Stimulated activated CD4-positive, alpha-beta T cell treated with anti-CD3 and anti-CD28 coated beads, Interleukin-15, amount 100 ng/mL, for 24 hours (primary cell): ENCODE measurements at places on chromosomes 3 and 15.

DNA sequence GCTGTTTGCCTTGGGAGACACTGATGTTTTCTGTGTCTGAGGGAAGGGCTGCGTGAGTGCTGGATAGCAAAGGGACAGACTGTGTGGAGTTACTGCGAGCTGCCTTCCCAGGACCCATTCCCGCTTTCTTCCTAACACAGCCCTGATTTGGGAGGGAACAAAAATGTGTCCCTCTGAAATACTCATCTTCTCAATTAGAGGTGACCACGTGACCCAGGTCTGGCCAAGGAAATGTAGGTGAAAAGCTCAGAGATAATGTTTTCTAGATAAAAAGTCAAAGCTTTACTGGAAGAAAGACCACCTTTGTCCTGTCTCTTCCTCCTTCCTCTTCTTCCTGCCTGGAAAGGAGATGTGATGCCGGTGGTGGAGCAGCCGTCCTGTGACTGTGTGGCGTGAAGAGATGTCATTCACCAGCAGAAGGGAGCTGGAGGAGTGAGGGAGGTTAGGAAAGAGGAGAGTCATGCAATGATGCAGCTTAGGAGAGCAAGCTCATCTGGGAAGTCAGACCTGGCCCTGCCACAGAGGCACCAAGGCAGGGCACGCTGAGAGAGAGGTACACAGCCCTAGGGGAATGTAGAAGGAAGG lies 105.6 kb downstream of the CHSY1 start:
- no peak for DNase-seq

DNA sequence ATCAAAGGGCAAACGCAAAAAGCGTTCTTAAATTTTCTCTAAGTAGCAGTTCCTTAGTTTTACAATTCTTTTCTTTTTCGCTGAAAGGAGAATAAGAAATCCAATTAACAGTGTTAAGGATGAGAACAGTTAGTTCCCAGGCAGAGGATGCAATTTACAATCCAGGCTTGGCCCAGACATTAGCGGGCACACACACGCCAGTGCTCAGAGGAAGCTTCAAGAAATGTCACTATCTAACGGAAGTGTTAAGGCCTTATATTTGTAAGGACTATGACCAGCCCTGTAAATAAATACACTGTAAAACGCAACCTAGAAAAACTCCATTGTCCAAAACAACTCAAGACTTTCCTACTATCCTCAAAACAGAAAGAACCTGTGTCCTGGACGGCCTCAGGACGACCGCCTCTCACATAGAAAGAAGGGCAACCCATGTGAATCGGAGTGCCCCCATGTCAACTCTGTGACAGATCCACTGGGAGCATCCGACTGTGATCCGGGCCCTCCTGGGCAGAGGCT lies 1.3 kb downstream of the ACAP2 start:
- peak; percentile 1 for DNase-seq

DNA sequence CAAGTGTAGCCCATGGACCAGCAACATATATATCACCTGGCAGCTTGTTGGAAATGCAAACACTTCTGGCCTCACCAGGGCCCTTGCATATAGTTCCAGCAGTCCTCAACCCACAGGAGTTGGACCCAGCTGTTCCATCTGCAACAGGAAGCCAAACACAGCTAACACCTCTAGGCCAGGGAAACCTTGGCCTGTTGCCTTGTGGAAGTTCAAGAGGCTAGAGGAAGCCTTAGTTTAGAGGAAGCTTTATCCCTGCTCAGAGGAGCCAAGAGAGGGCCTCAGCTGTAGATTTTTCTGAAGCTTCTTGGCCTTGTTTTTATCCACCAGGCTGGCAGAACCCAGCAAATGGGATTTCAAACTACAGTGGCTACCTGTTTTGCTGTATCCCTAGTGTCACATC lies 11.4 kb downstream of the FHIT start:
- no peak for DNase-seq

DNA sequence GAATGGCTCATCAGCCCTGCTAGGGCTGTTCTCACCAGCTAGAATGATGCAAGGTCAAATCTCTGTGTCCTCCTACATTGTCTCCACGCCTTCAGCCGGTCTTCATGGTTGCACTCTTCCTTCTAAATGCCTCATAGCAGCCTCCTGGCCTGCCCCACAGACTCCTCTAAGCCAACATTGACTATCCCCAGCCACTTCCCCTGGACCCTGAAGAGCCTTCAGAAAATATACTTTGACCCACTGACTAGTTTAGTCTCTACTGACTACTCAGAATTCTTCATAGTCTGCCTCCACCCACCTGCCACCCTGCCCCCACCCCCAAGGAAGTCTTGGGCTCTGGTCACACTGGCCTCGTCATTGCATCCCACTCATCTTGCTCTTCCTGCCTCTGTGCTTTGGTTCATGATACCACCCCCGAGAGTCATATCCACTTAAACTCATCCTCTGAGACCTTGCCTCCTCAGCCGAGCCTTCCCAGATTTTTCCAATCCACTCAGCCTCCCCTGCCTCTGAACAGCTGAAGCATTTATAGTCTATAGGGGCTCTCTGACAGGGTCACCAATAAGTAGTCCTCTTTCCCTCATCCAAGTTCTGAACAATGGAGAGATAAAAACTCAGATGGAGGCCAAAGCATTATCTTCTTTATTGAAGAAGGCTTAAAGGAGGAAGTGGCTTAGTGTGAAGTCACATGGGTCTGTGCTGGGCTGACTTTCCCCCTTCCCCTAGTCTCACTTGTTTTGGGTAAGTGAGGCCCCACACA lies 9.5 kb upstream of the DOCK3 start:
- DNase-seq: no peak

GRCh38 chr3:160568989-160569388 lies 3.6 kb upstream of the KPNA4 start:
- DNase-seq: no peak
